CD14-positive monocyte (primary cell): ENCODE measurements at places on chromosomes 12 and 14.
A peak's percentile ranks its signal among the peaks of the same experiment; 100 is the strongest.

DNA sequence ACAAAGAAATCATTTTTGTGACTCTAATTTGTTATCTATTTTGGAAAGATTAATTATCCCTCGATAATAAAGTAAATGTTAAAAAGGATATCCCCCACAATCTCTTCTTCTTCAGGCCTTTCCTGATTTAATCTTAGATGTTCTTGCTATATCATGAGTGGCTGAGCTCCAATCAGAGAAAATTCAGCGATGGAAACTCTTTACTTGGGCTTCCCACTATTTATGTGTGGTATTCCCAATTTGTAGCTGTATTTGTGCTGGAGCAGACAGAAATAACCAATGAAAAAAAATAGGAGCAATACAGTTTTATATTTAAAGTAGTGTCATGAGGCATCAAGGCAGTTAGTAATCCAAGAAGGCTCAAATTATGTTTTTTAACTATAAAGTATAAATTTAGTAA is 539.1 kb downstream of the PRKD1 start:
- no peak for DNase-seq

DNA sequence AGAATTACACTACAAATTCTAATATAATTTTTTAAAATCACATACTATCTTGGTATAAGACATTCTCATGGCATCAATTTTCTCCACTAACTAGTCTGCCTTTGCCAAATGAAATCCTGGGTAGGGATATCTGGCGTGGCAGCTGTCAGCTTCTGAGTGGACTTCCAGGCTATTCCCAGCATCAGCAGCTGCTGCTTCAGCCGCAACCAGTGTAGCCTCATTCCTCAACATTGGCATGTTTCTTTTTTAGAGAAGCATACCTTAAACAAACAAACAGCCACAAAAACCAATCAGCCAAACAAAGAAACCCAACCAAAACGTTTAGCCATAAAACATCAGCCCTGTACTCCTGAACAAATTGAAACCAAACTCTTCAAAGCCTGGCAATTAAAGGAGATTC is 235.8 kb downstream of the SSPN start:
- DNase-seq = no peak

- no peak for DNase-seq
These were observed 678.4 kb downstream of the MED13L start for GRCh38 chr12:115598871-115599811.

- DNase-seq = peak; percentile 3
These were observed 4.3 kb downstream of the DEGS2 start for GRCh38 chr14:100155049-100155621.

GRCh38 chr12:52063981-52064649 is 5.7 kb upstream of the ATG101 start:
- DNase-seq = no peak

GRCh38 chr12:86801439-86801838 is 545.2 kb upstream of the MGAT4C start:
- DNase-seq = no peak

DNA sequence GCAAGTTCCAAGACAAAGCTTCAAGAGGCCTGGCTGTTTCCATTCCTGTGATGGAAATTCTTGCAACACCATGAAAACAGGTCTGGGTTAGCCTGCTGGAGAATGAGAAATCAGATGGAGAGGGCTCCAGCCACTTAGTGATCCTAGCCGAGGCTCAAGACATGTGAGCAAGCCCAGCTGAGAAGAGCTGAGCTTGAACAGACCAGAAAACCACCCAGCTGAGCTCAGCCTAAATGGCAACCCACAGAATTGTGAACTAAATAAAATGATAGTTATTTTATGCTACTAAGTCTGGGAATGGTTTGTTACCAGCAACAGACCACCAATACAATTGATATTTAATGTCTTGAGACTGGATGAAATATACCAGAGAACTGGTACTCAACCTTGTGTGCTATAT is 494.5 kb downstream of the RMST start:
- no peak for DNase-seq

DNA sequence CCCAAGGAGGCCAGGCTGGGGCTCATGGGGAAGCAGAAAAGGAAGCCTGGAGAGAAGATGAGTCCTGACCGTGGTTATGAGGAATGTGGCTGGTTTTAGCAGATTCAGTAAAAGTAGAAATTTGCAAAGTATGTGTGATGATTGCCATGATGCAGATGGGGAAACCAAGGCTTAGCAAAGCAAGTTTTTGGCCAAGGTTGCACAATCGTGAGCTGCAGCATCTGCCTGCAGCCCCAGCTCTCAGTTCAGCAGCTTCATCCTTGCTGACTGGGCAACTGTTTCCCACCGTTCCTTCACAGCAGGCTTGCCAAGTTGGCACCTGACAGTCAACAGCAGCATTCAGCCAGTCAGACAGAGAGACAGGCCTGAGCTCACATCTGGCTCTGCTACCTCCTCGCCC is 656.7 kb downstream of the MED13L start:
- DNase-seq = no peak

GRCh38 chr14:78425330-78425729 is 255.2 kb downstream of the NRXN3 start:
- no peak for DNase-seq

- DNase-seq = no peak
These were observed 96.2 kb downstream of the KICS2 start for GRCh38 chr12:64125913-64126312.

GRCh38 chr12:130826151-130826801 is 12.8 kb downstream of the STX2 start:
- DNase-seq = peak; percentile 36

DNA sequence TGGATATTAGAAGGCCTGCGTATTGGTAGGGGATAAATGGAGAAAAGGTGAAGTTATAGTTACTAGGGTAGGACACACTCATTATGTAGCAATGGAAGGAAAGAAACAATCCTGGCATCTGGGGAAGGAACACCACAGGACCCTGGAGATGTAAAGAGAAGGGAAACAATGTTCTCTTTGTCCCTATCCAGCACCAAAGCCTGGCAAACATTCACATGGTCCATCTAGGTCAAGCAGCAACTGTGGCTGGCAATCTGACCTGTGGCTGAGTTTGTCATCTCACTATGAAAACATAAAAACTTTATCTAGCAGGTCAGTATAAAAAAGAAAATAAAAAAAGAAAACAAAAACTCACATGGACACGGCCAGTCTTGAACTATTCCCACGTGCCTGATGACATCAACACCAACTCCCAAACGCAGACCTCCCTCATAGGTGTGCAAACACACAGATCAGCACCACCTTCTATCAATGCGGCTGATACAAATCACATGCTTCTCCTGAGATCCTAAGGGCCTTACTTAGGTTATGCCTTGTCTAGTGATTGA is 2.6 kb downstream of the POMT2 start:
- DNase-seq = no peak

GRCh38 chr12:105740369-105740768 is 398.4 kb downstream of the NUAK1 start:
- no peak for DNase-seq

GRCh38 chr12:22828066-22828465 is 203.1 kb downstream of the ETNK1 start:
- no peak for DNase-seq

DNA sequence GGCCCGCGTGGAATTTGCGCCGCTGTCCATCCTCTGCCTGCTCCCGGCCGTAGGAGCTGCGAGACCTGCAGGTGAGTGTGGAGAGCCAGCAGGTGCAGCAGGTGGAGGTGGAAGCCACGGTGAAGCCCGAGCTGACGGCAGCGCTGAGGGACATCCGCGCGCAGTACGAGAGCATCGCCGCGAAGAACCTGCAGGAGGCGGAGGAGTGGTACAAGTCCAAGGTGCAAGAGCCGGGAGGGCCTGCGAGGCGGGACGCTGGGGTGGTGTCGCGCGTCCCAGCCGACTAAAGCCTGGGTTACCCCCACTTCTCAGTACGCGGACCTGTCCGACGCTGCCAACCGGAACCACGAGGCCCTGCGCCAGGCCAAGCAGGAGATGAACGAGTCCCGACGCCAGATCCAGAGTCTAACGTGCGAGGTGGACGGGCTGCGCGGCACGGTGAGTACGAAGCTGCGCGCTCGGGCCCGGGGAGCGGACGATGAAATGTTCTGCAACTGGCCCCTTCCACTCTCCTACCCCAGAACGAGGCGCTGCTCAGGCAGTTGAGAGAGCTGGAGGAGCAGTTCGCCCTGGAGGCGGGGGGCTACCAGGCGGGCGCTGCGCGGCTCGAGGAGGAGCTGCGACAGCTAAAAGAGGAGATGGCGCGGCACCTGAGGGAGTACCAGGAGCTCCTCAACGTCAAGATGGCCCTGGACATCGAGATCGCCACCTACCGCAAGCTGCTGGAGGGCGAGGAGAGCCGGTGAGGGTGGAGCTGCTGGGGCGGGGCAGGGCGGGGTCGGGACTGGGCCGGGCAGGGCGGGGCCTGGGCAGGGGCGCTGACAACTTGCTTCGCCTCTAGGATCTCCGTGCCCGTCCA is 2.1 kb downstream of the PRPH start:
- DNase-seq = peak; percentile 29

DNA sequence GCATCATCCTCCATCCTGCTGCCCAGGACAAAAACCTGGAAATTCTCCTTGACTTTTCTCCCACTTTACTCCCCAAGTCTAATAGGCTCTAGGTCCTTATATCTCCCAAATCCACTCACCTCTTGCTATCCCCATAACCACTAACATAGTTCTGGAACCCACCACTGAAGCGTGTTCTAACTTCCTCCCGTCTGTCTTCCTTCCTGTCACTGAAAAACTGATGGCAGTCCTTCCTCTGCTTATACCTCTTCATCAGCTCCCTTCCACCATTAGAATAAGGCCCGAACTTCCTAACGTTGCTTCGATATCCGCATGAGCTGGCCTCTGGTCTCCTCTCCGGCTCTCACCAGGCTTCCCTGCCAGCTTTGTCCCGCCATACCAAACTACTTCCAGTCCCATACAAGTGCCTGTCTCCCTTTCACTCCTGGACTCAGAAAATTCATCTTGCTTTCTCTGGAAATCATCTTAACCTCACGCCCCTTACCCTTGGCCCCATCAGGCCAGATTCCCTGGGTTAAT is 63.0 kb upstream of the BCL2L14 start:
- DNase-seq = no peak

DNA sequence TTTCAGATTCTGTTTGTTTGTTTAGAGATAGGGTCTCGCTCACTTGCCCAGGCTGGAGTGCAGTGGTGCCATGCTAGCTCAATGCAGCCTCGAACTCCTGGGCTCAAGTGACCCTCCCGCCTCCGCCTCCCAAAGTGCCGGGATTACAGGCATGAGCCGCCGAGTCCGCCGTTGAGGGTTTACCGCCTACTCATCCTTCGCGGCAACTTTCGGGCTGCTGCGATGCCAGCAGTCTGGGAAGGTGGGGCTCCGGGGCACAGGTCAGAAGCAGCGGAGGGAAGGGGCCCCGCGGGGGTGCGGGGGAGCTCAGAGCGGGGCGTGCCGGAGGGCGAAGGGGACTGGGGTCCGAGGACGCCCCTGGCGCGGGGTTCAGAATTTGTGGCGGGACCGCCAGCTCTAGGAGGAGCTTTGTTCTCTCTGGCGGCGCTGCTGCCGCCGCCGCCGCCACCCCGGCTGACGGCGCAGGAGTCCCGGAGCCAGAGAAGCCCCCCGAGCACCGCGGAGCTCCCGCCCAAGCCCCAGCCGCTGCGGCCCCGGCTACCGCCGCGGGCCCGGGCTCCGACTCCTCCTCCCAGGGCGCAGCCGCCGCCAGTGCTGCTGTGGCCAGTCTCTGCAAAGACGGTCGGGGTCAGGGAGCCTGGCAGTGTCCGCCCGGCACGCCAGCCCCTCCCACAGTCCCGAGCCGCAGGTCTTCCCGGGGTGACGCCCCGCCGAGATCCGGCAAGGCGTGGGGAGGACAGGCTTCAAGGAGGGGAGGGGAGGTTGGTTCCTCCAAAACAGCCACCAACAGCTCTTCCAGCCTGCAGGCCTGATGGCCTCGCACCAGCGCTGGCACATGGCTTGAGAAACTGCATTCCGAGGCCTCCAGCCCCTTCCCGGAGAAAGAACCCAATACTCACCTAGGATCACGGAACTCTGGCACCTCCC is 10.9 kb upstream of the KRT77 start:
- DNase-seq = no peak

- DNase-seq = no peak
These were observed 148.9 kb downstream of the CRADD start for GRCh38 chr12:93825931-93826555.
